ENCODE measurements at places on chromosomes 6 and 20.

GRCh38 chr6:43088654-43089056, 12.5 kb downstream of the PTK7 start:
- peak; percentile 48 for DNase-seq

- peak; percentile 25 for DNase-seq
Observed at GRCh38 chr6:139029470-139030227, 1.1 kb downstream of the ABRACL start.

DNA sequence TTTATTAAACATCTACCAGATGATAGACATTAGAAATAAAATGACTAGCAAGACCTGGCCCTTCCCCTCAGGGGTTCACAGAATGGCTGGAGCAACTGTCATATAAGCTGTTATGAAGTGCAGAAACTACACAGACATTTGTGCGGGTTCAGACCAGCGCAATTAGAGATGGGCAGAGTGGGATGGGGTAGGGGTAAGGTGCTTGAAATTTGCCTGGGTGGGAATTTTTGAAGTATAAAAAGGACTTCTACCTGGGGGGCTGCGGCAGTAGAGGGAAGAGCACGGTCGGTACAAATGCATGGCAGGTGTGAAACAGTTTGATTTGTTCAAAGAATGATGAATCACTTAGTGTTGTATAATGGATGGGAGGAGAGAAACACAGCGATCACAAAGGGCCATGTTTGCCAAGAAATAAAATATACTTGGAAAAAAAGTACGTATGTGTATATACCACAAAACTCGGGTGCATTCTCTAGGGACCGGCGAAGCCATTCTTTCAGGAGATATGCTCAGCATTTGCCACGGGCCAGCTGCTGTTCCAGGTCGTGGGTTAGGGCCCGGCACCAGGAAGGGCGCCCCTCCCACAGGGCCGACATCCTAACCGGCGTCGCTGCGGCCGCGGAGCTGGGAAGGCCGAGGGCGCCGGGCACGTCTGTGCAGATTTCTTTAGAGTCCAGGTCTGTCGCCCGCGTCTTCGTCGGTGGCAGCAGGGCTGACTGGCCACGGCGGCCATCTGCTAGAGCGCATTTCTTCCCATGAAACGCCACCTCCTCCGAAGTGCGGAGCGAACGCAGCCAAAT, 809 bp upstream of the NOL7 start:
- no peak for DNase-seq

DNA sequence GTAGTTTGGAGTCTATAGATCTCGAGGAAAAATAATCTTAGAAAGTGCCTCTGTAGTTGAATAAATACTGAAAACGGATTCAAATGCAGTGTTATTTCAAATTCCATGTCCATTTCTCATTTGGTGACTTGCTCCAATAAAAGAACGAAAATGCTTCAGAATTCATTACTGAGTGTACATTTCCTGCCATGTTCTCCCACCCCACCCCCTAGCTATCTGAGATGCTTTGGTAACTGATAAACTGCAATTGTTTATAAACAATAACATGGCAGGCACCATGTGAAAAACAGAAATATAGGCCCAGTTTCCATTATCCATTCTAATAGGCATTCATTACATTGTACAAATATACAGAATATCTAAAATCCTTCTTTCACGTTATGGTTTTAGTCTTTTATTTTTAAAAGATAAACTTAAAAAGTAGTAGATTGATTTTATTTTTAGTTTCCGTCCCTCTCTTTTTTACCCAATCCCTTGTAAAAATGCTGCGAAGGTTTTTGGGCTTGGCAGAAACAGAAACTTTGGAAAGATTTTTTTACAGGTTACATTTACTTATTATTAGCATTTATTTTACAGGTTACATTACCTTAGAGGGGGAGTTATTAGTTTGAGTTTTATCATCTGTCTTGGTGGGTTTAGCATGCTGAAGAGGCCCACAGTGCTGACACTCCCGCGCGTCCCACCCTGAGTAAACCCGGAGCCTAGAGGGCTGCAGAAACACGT, 1.5 kb downstream of the FAM162B start:
- no peak for DNase-seq

DNA sequence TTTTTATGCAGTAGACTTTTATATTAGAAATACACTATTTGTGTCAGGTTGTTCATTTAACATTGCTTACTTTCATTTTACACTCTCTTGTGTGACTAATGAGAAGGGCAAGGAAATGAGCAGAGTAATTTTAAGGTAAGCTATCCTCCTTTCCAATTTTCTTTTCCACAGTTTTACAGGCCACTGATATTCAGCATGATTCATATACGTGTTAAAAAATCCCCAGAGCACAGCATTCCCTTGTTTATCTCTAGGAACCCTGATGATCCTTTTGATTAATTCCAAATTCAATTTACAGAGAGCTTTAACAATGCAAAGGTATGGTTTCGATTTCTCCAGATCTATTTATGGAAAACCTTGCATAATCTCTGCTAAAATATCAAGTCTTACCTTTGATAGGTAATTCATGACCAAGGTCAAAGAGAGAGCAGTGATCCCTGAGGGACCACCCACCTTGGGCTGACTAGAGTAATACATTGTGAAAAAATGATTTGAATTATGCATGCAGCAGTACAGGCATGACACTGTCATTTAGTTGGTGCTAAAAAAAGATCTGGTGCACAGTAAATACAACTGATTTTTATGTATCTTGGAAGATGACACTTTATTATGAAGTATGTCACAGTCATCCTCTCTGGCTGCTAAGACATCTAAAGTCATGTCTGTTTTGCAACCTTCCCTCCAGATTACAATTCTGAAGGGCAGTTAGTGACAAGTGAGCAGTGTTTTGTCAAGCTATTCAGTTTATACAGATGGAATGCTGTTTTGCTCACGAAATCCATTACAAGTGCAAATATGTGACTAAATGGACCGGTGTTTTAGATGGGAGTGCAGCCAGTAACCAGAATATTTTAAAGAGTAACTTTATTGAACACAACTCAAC, 736.6 kb downstream of the EPHA7 start:
- no peak for DNase-seq

DNA sequence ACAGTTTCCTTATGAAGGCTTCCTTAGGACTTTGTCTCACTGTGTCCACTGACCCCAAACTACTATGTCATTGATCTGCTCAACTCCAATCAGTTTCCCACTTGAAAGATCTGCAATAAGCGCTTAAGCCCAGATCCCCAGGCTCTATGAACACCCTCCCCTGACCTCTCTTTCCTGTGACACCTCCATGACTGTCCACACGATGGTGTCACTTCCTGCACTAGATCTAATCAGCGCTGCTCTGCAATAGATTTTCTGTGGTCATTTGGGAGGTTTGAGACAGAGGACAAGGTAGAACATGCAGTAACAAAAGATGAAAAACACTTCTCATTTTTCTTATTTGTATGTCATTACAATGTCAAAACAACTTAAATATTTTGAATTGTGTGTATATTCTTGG, 304.6 kb upstream of the AGPAT4 start:
- no peak for DNase-seq

DNA sequence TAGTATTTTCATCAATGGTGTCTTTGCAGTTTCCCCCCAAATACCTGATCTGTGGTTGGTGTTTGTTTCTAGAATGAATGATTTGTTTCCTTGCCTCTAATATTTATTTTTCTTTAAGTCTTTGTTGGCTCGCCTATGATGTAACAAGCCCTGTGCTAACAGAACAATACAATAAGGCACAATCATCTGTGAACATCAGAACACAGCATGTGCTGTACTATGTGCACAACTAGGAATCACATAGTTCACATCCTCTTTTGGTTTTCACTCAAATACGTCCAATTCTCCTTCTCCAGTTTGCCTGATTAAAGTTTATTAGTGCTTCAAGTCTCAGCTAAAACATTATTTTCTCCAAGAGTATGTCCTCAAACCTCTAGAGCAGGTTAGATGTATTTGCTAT, 613.1 kb downstream of the EPHA7 start:
- no peak for DNase-seq

DNA sequence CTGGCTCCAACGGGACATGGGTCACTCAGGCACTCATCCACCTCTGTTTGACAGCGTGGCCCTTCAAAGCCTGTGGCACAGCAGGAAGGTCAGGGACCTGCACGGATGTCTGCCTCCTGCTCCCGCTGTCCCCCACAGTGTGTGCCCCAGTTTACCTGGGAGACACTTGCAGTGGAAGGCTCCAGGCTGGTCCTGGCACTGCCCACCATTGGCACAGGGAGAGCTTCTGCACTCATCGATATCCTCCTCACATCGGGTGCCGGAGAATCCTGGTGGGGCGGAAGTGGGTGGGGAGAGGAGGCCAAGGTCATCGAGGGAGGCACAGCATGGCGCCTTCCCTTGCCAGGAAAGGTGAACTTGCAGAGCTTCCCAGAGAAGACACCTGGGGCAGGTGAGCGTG, 6.9 kb downstream of the NOTCH4 start:
- DNase-seq, result no peak

DNA sequence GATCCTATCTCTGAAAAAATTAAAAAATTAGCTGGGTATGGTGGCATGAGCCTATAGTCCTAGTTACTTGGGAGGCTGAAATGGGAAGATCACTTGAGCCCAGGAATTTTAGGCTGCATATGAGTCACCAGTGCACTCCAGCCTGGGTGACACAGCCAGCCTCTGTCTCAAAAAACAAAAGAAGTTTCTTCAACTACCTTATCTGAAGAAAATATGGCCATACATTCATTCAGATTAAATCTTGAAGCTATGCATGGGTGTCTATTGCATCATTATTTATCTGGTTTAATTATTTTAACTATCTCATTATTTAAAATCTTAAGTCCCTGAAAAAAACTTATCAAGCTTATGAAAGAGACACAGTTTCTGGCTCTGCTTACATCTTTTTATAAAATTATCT, 204.1 kb downstream of the SIM1 start:
- DNase-seq, result peak; percentile 10

GRCh38 chr20:17783671-17784070, 83.9 kb downstream of the BANF2 start:
- no peak for DNase-seq

GRCh38 chr6:169996378-169997051, 245.1 kb downstream of the ERMARD start:
- no peak for DNase-seq

- DNase-seq, result no peak
Observed at GRCh38 chr6:31784098-31784925, 7.2 kb upstream of the VWA7 start.

GRCh38 chr6:113184291-113184690, 672.9 kb upstream of the MARCKS start:
- DNase-seq, result peak; percentile 98

DNA sequence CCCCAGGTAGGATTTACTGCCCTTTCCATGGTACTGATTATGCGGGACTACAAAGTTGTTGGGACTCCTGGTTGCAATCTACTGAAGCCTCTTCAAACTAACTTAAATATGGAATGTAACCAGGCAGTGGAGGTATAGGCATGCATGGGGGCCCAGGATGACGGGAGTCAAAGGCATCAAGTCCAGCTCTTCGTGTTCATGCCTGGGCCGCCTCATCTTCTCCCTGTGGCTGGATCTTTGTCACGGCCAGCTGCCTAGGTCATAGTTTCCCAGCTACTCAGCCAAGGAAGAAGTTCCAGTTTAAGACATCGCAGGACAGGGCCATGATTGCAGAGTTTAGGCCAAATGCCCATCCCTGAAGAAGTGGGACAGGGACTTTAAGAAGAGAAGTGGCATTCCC, 20.5 kb downstream of the LYRM2 start:
- DNase-seq, result no peak

- DNase-seq, result peak; percentile 83
Observed at GRCh38 chr6:24394780-24395437, 7.8 kb upstream of the MRS2 start.

DNA sequence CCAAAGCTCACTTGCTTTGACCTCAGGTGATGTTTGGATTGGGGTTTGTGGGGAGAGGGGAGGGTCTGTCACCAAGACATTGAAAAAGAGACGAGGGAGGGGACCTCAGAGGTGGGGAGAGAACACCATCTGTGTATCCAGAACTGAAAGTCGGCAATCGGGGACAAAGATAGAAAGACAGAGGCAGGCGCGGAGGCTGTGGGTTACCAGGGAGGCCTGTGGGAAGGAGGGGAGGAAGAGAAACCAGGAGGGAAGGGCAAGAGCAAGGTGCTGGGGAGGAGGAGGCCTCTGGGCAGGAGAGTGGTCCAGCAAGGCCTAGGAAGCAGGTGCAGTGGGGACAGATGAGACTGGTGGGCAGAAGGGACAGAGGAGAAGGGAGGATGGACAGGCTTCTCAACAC, 211.2 kb downstream of the CDC5L start:
- no peak for DNase-seq

DNA sequence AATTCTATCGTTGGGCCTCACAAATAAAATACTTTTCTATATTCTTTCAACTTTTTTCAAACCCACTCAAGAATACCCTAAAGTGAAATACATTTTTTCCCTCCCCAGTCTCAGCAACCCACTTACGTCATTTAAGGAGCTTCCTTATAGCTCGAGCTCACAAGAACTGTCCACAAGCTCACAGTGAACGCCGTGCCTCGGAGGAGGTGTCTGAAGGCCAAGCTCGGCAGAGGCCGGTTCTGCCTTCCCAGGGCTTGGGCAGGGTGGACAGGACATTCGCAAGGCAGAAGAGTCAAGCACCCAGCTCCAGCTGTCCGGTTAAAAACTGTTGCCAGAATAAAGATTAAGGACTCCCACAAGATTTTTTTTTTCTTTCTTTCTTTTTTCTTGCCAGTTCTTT, 802.3 kb downstream of the QKI start:
- DNase-seq, result no peak

DNA sequence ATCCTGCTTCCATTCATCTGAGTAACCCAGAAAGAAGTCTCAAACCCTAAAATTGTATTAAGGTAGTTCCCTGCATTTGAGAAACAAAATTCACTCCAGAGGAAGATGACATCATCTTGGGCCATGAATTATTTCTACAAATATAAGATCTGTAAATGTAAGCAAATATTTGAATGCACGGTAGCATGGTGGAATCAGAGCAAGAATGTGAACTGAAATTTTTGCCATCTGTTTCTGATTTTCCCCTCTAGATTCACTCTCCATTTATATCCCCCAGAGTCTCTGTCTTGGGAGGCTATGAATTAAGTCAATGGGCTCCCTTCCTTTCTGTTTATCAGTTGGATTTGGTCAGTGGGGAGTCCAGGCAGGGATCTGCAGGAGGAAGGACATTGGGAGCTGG, 5.8 kb upstream of the MAP3K5 start:
- DNase-seq, result no peak

DNA sequence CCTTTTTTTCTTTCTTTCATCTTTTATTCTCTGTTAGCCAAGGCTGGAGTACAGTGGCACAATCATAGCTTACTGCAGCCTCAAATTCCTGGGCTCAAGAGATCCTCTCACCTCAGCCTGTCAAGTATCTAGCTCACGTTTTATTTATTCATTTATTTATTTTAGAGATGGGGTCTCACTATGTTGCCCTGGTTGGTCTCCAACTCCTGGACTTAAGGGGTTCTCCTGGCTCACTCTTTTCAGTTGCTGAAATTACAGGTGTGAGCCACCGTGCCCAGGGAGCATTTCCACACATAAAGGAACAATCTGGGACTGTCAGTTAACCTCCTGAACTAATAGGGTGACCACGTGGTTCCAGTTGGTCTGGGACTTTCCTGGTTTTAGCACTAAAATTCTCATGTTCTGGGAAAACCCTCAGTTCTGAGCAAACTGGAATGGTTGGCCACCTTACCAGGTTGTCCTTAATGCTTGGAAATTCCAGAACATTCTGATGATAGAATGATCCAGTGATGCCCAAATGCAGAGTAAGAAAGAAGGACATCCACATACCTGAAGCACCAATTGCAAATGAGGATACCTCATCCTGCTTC, 105.5 kb upstream of the ZNF217 start:
- DNase-seq, result no peak
